ENCODE measurements at places on chromosomes 6 and 20. TPM values are rescaled to one million over a fixed set of nuclear protein-coding genes. Genes with fewer than 3 reads are reported as not detected.

Gene FAXC
- 4.4 TPM for total RNA-seq

Gene ECT2L
- 0.19 TPM for total RNA-seq

Gene HTR1E
- not detected for total RNA-seq

Gene SIRPA
- 41.4 TPM for total RNA-seq
